NCI-H2029 (cell line): ENCODE measurements at places on chromosomes 4 and X.

DNA sequence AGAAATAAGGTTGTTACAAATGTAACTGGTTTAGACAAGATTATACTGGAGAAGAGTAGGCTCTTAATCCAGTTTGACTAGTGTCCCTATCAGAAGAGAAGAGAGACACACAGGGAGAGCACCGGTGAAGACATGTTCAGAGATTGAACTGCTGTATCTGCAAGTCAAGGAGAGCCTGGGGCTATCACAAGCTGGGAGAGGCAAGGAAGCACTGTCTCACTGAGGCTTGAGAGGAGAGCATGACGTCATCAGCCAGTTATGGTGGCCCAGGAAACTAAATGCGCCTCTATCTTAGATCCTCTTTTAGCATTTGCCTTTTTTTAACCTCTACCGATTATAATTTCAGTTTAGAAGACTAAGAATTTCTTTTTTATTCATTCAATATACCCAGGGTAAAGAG lies 583.4 kb downstream of the TRAM1L1 start:
- DNase-seq: no peak

GRCh38 chrX:121146059-121146628 lies 98.7 kb downstream of the GLUD2 start:
- DNase-seq: no peak

GRCh38 chrX:1212532-1212931 lies at the start of gene CRLF2:
Gene CRLF2, minus strand, starts transcription at chrX:1212649. Its CDS starts 15 bp downstream, at chrX:1212634.
- DNase-seq: no peak

DNA sequence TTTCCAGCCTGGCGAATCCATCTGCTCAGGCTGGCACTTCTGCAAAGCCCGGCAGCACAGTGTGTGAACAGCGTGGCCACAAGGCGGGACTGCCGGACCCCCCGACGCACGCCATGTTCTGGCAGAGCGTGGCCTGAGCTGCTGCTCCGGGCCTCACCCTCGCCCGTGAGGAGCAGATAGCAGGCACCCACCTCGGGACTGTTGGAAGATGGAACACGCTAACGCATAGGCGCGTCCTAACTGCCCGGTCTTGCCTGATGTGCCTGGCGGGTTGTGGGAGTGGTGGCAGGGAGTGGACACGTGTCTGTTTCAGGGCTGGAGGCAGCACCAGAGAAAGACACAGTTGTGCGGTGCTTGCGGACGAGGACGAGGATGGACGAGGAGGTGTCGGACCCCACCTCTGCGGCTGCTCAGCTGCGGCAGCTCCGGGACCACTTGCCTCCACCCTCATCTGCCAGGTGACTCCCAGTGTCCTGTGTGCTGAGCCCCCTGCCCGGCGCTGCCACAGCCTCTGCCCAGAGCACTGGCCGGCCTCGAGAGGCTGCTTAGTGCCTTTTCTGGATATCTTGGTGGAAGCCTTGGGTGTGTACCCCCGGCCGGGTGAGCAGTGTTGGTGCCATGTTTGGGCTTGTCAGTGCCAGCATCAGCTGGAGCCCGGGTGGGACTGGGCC lies 28.2 kb downstream of the UVSSA start:
- DNase-seq: no peak

DNA sequence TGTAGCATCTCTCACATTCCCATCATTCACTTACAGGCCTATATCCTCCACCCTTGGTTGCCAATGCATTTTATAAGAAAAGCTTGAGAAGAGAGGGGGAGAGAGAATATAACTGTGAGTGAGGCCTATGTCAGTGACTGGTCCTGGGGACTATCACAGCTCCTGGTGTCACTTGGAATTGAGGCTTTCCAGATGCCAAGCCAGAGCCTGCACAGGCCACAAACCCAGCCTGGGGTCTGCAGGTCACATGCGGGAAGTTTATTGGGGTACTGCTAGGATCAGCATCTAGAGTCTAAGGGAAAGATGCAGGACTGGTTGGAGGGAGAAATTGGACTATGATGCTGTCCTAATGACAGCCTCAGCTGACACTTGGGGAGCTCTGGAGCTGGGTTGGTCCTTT lies 47.6 kb downstream of the RTL5 start:
- DNase-seq: no peak

DNA sequence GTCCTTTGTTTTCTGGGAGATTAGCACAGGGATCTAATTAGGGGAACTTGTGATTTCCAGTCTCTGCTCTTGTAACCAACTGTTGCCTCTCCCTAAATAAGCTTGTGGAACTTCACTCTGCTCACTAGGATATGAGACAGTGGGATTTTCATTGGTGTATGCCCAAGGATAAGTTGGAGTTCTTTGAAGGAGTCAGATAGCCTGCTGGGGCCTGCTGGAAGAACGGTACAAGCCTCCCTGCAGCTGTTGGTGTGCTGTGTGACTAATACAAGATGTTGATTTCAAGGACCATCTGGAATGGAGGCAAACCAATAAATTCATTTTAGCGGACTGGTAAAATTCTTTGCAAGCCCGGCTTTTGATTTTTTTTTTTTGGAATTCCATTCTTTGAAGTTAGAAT lies 167.0 kb downstream of the AASDH start:
- DNase-seq: no peak

GRCh38 chr4:37726666-37727065 lies 40.5 kb upstream of the RELL1 start:
- no peak for DNase-seq

DNA sequence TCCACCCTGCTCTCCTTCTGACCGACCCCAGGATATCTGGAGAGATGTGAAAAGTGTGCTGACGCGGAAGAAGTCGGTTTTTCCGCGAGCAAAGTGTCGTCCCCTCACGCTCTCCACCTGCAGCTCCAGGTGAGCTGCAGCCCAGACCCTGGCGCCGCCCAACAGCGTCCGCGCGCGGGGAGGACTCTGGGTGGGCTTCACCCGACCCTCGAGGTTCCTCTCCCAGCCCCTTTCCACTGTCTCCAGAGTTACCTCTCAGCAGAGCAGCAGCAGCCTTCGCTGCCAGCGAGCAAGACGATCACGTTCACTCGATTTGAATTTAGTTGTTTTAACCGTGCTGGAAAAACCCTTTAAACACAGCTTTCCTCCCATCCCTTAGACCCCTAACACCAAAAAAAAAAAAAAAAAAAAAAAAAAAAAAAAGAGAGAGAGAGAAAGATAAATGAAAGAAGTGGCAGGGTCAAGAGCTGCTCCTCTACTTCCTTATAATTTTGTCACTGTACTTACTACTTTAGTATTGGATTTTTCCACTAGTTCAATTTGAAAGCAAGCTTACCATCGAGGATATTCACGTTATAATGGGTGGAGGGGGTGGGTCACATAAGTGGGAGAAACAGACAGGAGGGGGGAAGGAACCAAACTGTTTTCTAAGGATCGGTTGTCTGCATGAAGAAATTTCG lies 758 bp upstream of the NR3C2 start:
- DNase-seq: no peak

DNA sequence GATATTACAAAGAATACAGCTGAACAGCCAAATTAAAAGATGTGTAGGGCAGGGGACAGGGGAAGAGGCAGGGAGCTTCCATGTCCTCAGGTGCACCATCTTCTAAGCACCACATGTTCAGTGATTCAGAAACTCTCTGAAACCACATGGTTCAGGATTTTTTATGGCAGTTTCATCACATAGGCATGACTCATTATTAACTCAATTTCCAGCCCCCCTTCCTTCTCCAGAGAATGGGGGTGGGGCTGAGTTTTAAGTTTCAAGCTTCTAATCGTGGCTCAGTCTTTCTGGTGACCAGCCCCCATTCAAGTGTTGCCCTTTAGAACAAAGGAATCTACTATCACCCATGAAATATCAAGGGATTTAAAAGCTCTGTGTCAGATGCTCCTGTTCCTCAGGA lies 317.8 kb upstream of the GALNT7 start:
- no peak for DNase-seq

DNA sequence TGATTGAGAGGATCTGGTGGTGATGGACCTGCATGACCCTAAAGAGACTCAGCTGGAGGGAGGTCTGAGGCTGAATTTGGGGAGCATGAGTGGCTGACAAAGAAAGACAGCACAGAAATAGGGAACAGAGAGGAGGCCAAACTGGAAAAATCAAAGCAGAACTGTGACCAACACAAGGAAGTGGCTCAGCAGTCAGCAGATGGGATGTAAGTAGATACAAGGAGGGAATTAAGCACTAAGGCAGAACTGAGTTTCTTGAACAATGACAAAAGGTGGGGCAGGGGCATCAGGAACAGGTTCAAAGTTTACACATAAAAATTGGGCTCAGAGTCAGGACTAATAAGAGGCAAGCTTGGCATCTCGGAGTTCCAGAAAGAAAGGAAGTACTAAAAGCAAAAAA lies 144.3 kb upstream of the KLF3 start:
- no peak for DNase-seq

- DNase-seq: no peak
Measured at GRCh38 chrX:117969328-117969727, 147.3 kb downstream of the KLHL13 start.

DNA sequence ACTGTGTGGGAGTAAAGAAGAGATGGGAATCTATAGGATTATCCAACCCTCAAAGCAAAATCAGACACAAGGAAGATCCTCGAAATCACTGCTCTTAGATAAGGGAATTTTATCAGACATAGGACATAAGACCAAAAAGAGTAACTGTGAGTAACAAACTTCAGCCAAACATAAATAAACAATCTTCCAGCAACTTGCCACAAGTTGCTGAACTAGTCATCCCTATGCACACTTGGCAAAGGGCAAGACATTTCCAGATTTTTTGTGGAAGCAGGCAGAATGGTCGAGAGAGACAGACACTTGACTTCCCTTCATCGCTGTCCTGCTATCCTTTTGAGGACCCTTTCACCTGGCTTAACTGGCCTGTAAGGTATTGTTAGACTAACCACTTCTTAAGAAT lies 89.6 kb downstream of the KCNIP4 start:
- no peak for DNase-seq

DNA sequence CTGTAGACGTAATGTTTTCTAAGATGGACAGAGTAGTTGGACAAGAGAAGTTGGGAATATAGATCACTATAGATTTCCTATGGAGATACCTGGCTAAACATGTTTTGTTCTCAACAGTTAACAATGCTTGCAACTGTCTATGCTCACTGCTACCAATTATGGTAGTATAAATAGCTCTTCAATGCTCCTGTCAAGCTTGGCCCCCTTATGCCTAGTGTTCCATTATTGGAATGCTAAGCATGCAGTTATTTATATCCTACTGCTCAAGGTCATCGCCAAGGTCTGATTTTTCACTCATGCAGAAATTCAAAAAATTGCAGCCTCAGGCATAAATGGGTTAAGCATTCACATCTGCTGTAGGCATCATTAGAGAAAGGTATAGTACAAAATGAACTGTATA lies 519.0 kb downstream of the IL15 start:
- DNase-seq: no peak

DNA sequence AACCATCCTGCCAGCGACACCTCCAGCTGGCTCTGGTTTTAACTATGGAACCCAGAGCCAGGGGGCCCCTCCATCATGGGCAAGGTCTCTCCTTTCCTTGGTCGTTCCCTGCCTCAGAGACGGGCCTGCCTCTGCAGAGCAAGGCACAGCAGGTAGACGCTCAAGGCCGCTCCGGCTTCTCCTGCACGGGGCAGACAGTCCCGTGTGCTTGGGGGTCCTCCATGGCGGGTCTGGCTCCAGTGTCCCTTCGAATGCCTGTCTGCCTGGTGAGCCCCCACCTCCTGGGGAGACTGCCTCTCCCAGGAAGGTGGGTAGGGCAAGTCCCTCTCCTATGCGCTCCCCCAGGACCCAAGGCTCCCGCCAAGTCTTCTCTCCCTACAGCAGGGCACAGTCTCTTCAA lies 71.5 kb downstream of the ACOX3 start:
- DNase-seq: no peak

DNA sequence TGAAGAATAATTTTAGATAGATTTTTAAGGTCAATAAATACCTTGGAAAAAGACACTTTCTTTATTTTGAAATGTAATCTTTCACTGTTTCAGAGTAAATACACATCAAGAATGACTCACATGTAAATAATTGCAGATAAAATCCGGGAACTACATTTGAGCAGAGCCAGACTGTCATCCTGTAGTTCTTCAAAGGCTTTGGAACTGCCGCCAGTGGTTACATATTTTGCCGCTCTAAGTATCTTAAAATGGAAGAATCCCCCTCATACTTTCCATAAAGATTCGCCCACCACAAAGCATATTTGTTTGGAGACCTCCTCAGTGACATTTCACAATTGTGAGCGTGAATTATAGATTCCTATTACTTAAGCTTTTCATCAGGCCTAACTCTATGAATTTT lies 607.8 kb upstream of the ZFP42 start:
- DNase-seq: no peak

GRCh38 chr4:2855584-2855983 lies 11.9 kb downstream of the ADD1 start:
- no peak for DNase-seq

GRCh38 chrX:17553961-17554482 lies 179.0 kb downstream of the NHS start:
- DNase-seq: no peak

- no peak for DNase-seq
Measured at GRCh38 chr4:153497988-153498967, 32.1 kb downstream of the TMEM131L start.

DNA sequence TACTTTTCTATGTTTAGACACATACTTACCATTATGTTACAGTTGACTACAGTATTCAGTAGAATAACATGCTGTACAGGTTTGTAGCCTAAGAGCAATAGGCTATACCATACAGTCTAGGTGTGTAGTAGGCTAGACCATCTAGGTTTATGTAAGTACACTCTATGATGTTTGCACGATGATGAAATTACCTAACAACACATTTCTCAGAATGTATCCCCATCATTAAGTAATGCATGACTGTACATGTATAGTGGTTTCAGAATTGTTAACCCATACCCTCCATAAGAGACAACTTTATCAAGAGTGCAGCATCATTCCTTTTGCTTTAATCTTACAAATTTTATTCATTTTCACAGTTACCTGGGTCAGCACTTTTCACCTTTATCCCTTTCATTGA lies 126.8 kb downstream of the CLCN5 start:
- no peak for DNase-seq

DNA sequence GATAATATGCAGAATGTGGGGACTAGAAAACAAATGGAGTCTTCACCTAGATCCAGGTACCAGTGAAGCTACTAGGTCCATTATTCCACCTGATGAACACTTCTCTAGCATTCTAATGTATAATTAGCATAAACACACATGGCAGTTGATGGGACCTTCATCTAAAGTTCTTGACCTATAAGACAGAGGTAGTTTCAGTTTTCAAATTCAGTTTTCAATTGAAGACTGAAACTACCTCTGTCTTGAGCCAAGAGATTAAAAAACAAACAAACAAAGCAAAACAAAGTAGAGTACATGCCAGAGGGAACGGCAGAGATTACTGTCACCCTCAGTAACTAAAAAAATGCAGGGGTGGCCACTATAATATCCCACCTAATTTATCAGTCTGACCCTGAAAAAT lies 199.9 kb upstream of the NEIL3 start:
- DNase-seq: no peak

- DNase-seq: no peak
Measured at GRCh38 chr4:70008771-70009170, 13.0 kb downstream of the STATH start.

GRCh38 chr4:188867796-188868195 lies 728.6 kb downstream of the TRIML1 start:
- no peak for DNase-seq

- no peak for DNase-seq
Measured at GRCh38 chr4:40586034-40586433, 43.6 kb downstream of the RBM47 start.
